M059J (cell line): ENCODE measurements at places on chromosomes 3 and 15. TPM values are rescaled to one million over a fixed set of nuclear protein-coding genes. Genes with fewer than 3 reads are reported as not detected.

The MSL2 gene
- total RNA-seq = 17.5 and 19.2 TPM in 2 replicates

DNA sequence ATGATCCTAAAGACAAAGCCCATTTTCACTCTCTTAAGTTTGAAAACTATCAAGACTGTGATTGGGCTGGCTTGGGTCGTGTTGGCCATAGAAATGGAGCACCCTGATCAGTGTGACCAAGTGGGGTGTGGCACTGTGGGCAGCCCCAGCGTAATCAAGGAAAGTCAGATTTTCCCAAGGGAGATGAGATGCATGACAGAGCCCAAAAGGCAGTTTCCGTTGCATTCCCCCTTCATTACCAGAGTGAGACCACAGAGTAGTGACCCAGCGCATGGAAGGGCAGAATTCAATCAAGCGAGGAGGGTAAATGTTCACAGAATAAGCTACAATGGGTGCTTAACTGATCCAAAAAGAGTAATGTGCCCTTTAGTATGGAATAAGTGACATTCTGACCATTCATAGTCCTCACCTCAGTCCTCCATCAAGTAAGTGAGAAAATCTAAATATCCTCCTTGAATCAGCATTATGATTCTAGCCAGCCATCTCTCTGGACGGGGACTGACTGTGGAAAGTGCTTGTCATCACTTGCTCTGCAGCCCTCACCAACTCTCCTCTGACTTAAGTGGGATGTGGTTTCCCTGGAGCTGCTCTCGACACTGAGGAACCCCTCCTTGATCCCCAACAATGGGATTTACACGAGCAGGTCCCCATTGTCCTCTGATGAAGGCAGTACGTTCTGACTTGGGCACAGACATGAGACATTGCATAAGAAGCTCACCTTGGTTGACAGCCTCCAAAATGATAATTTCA lies 430.5 kb downstream of the OCA2 start:
- DNase-seq = no peak

The ALS2CL gene
- total RNA-seq = 2.5 and 3.6 TPM in 2 replicates

DNA sequence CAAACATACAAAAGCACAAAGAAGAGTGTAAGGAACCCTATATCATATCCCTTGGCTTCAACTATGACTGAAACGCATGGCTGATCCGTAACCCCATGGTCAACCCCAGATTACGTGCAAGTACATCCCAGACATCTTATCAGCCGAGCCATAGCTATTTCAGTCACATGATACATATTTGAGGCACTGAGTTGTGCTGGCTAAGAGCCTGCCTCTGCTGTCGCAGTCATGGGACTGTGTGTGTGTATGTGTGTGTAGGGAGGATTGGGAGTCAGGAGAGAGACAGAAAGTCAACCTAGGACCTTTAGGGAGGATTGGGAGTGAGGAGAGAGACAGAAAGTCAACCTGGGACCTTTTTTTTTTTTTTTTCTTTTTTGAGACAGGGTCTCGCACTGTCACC lies 8.4 kb downstream of the ST6GAL1 start:
- no peak for DNase-seq

- DNase-seq = no peak
Observed at GRCh38 chr15:52717481-52717880, 38.3 kb upstream of the ATOSA start.

- no peak for DNase-seq
Observed at GRCh38 chr3:53682807-53683206, 163.4 kb downstream of the CHDH start.

The RTP3 gene
- 0.20 and 0.81 TPM in 2 replicates for total RNA-seq

GRCh38 chr15:43903864-43904290 lies 77.1 kb downstream of the WDR76 start:
- peak; percentile 59 for DNase-seq

DNA sequence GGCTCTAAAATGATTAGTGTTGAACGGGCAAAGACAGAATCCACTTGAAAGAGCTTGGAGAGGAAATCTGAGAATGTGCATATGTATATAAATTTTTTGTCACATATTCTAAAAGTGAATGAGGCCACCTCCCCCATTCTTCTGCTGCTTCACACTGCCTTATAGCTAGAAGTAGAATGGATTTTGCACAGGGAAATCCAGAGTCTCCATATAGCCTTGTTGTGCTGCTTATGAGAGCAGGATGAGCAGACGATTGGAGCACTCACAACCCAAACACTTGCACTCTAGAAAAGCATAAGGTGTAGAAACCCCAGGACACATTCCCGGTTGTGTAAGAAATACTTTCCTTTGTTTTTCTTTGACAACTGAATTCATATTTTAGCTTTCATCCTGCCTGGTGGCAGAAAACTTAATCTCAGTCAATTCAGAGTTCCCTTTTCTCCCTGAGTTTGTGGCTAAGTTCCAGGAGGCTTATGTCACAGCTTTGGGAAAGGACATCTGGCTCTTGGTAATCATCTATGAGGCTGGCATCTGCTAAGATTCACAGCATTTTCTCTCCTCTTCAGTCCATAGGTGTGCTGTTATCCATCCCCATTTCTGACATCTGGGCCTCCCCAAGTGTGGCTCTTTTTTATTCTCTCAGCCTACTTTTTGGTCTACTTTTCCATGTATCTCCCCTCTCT lies 188.4 kb upstream of the PFN2 start:
- peak; percentile 44 for DNase-seq

- DNase-seq = no peak
Observed at GRCh38 chr3:46283881-46284450, 41.7 kb downstream of the CCR3 start.
